ENCODE measurements at places on chromosomes 1 and 21.

DNA sequence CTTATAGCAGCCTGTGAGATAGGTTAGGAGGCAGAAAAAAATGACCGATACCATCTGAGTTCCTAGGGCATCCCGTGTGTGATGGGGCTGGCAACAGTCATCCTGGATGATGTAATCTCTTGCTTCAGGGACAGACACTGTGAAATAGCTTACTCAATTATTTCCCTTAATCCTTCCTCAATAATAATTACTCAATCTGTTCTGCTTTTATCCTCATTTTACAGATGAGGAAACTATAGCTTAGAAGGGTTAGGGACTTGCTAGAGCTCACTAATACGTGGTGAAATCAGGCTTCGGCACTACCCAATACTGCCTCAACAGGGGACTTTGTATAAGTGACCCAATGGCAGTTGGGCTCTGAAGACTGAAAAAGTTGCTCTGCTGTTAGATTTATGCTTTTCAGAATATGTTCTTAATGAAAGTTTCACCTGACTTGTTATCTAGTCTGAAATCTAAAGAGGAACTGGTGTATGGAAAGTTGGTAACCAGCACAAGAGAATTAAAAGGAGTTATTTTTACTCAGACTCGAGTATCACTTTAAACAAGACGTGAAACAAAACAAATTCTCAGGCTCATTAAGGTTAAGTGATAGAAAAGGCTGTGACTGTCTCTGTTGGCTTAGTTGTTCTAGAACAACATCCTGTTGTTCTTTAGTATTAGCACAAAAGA is 14.4 kb downstream of the CD55 start:
- DNase-seq, result no peak

DNA sequence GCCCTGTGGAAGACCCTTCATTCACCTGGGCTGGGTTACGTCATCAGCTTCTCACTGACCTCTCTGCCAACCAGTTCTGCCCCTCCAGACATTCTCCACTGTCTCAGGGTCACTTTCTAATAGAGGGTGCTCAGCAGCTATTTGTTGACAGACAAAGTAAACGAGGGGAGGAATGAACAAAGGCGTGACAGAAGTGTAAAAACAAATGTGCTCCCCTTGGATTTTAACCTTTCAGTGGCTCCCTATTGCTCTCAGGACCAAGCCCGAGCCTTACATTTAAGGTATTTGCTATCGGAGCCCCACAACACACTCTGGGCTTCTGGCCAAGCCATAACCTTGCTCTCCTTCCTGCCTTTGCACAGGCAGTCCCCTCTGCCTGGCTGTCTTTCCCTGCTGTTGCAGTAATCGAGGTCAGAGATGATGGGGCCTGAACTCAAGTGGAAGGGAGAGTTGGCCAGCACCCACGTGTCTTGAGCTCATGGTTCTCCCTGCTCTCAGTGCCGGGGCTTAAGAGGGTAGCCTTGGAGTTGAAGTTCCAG is 9.3 kb upstream of the MARCKSL1 start:
- no peak for DNase-seq

DNA sequence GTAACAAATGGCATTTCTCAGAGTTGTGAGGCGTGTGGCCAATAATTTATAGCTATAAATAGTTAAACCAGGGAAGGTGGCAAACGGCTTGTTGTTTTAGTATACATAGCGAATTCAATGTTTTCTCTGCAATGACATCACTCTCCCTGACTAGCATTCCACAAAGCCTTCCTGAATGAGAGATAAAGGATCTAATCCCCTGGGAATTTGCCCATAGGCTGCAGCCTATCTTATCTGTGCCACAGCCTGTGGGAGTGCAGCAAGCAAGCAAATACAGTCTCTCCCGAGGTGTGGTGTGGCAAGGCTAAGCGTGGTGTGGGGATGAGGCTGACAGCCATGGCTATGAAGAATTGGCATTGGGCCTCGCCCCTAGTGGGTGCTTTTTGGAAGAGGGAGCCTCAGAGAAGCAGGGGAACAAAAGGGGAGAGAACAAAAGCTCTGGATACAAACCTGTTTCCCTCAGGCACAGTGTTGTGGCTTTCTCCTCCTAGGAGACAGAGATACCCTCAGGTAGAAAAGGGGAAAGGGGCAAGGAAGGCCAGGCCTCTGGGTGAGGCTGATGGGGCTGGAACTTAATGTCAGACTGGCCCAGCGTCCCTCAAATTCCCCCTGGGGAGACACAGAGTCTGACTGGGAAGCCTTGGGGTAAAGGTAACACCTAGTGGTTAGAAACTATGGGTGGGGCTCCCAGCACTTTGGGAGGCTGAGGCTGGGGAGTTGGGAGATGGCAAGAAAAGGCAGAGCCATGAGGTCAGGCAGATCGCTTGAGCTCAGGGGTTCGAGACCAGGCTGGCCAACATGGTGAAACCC is 8.9 kb downstream of the TAGLN2 start:
- no peak for DNase-seq

DNA sequence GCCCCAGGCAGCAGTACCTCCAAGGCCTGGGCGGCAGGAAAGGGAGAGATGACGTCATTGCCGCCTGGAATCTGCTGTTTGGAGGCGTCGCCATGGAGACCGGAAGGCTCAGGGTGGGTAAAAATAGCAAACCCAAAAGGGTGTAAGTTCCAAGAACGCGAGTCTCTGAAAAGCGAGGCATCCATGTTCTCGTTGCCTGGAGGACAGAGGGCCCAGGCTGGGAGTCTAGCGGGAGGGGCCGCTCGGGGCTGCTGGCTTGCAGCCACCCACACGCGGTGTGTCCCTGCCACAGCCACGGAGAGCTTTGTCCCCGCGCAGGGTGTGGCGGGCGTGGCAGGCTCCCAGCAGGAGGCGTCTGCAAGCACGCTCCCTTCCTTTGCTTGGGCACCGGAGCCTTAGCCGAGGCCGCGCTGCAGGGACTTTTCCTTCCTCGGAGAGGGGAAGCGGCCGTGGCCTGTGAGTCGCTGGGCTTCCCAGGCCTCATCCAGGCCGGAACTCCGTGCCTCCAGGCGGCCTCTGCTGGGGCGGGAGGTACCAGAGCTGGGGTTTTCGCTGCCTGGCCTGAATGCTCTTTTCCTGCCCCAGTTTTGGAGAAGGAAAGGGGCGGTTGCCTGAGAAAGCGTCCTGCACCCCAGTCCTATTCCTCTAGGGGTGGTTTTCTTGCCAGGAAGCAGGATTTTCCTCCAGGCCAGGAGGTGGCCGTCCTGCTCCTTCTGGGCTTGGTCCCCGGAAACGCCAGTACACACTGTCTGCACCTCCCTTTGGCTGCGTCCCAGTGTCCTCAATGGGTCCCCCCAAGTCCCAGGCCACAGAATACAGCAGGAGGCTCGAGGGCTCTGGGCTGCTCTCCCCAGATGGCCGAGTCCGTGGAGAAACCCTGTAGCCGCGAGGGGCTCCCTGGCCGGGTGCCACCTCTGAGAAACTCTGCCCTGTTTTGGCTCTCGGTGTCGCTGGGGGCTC is 15.3 kb upstream of the SKI start:
- peak; percentile 45 for DNase-seq

DNA sequence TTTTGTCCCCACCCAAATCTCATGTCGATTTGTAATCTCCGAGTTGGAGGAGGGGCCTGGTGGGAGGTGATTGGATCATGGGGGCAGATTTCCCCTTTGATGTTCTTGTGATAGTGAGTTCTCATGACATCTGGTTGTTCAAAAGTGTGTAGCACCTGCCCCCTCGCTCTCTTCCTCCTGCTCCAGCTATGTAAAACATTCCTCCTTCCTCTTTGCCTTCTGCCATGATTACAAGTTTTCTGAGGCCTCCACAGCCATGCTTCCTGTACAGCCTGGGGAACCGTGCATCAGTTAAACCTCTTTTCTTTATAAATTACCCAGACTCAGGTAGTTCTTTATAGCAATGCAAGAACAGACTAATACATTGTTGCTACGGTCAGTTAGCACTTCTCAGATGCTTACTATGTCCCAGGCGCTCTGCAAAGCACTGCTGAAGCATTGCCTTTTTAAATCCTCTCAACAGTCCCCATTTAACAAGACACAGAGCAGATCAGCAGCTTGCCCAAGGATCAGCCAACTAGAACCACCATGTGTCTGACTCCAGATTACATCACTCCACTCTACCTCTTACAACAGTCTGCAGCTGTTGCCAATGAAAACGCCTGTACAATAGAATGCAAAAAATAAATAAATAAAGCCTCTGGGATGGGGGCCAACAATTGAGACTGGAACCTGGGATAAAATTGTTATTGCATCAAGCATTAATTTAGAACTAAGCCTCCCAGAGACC is 52.4 kb upstream of the USP1 start:
- DNase-seq, result no peak

DNA sequence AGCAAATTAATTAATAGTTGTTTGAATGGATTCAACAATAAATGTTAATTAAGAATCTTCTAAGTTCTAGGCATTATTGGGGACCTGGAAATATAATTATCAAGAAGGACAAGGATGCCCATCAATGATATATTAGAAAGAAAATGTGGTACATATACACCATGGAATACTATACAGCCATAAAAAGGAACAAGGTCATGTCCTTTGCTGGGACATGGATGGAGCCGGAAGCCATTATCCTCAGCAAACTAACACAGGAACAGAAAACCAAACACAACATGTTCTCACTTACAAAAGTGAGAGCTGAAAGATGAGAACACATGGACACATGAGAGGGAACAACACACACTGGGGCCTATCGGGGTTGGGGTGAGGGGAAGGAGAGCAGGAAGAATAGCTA is 141.4 kb upstream of the JUN start:
- DNase-seq, result no peak

DNA sequence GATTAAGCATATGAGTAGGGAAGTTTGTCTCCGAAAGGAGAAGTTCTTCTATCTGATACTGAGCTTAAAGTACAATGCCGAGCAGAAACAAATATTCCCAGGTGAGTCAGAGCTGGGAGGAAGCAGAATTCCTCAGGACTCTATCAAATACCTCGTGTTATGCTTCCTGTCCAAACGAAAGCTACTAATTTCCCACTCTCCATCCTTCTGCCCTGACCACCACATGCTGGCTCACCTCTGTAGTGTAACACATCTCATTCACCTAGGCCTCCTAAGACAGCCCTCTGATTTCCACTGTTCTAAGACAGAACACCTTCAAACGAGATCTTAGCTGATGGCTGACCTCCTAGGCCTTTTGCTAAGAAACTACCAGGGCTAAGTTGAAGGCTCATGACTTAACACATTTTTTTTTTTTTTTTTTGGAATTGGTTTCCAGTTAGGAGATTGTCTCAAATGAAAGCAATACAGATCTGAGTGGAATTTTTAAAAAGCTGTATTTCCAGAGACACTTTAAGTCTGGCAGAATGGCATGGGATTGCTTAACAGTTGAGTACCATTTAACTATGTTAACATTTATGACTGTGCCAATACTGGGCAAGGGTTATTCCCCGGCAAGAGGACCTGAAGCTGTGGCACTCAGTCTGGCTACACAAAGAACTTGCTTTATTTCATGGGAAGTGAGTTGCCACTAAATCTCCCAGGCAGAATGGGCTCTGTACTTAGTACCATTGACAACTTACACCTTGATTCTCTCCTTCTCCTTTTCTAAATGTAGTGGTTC is 583.4 kb downstream of the DPYD start:
- DNase-seq, result no peak

DNA sequence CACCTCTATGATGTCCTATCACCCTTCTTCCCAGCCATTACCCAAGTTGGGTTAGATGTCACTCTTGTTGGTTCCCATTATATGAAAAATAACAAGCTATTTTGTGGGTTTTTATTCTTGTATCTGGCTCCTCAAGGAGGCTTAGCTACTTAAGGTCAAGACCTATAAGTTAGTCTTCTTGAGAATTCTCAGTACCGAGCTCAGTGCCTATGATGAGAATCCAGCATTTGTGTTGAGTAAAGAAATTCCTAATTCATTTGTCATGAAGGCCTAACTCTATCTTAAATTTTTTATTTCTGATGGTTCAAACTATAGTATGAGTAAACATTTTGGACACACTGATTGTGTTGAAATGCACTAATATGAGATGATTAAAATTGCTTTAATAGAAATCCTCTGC is 15.9 kb downstream of the NUF2 start:
- DNase-seq, result no peak

DNA sequence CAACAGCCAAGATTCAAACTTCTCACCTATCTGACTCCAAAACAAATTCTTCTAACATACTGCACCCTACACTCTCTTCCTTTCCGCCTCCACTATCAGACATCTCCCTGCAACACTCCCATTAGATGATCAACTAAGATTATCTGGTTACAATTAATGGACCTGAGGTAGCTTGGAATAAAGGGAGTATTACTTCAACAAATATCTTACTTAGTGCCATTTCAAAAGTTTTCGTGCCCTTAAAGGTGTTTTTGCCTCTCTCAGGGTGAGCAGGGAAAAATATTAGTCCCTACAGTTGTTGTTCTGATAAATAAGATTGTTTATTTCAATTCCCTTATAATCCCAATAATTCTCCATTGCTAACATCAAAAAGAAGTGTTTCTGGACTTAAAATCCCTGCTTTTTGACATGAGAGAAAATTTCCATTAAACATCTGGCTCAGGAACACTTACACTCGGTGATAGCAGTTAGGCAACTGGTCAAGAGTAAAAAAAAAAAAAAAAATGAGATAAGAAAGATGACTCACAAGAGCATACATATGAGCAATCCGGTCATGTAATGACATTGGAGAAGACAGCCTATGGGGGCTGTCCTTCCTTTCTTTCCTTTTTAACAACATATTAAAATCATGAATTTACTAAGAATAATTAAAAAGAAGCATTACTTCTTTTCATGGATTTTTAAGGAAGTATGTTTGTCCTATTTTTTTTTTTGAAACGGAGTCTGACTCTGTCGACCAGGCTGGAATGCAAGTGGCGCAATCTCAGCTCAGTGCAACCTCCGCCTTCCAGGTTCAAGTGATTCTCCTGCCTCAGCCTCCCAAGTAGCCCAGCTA is 7.6 kb downstream of the RSBN1 start:
- DNase-seq, result no peak

DNA sequence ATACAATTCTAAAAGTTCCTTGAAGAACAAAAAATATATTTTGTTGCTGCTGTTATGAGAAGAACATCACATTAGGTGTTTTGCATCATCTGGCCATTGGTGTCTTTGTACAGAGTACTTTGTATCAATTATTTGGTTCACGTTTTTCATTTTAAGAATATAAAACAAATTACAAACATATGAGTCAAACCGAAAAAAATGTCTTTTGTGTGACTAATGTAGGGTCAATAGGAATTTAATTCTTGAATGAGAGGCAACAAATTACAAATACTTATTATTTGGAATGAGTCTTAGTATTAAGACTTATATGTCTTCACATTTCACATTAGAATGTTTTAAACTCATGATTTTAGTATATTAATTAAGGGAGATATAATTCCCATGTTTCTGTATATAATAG is 54.8 kb downstream of the NR5A2 start:
- DNase-seq, result no peak

DNA sequence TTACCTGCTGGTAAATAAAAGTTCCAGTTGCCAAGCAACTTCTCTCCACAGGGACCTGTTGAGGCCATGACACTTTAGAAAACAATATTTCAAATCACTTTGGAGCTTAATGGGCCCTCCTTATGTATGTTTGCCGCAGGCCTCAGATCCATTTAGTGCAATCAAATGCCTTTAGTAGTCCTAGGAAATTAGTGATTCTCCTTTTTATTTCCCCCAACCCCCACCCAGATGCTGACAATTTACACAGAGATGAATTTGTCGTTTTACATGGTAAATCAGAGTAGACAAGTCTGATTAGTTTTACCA is 83.6 kb downstream of the CLIC4 start:
- DNase-seq, result no peak

All from activated naive CD4-positive, alpha-beta T cell (primary cell).